ENCODE measurements at places on chromosomes 11 and 22.

DNA sequence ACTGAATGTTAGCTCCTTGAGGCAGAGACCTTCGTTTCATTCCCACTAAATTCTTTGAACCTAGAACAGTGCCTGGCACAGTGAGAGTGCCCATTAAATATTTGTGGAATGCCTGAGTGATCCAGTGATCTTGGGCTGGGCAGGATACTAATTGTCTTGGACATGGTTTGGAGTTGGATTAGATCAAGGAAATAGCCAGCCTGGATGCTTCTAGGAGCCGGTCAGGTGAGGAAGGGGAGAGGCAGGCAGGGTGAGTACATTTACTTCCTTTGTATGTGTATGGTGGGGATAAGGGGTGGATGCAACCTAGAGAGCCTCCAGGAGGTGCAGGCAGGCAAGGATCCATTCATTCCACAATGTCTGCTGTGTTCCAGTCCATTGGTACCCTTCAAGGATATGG, 3.6 kb downstream of the SREBF2 start:
- DNase-seq = no peak

GRCh38 chr11:44684859-44685281, 41.9 kb upstream of the TSPAN18 start:
- DNase-seq = no peak

- DNase-seq = no peak
Measured at GRCh38 chr11:61164606-61165424, 3.6 kb upstream of the VPS37C start.

DNA sequence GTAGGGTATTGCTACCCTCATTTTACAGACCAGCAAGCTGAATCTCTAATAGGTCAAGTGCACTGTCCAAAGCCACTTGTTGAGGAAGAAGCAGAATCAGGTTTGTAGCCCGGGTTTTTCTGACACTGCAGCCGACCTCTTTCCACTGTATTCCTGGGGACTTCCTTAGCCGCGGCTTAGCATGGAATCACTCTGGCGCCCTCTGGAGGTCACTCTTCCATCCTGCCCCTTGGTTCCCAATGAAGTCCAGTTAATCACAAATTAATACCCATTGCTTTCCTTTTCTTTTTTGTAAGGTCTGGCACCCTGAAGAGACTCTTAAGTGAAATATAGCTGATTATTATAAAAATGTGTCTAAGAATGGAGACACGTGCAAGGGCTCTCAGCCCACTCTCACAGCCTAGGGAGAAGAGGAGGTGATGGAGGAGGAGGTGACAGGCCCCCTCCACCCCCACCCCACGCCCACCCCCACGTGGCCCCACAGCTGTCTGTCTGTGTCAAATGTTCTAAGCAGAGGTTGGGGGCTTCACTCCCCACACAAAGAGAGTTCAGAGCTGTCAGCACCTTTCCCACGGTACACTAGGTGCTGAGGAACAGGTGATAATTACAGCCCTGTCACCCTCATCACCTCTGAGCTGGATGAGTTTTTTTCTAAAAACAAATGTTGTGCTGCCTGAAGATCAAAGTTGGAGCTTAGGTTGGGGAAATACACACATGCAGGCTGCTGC, 57.7 kb upstream of the DRD2 start:
- DNase-seq = peak; percentile 14

DNA sequence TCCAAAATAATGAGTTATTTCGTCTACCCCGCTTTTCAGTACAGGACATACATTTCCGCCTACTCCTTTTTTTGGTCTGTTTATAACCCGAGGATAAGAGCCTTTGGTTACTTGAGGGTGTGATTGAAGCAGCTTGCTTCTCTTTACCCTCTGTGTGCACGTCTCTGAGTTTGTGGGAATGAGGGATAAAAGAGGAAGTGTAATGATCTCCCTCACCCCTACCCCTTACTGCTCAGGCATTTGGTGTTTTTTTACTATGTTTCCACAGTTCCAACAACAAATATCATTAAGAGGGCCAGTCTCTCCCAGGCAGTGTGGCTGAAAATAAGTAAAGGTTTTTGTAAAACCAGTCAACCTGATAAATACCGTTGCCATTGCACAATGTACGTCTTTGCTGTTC, 83.2 kb upstream of the GAL start:
- DNase-seq = no peak

DNA sequence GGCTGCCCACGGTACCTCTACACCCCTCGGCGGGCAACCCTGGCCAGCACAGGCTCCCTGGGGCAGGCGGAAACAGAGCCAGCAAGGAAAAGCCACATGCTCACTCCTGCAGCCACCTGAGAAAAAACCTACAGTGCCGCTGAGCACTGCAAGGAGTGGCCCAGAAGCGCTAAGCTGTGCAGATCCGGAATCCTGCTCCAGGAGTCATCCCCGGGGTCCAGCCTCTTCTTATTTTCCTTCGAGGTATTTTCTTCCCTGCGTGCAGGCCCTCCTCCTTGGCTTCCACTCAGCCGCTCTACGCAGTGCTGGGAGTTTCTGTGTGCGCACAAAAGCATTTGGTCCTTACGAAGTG, 81.0 kb downstream of the TRMU start:
- no peak for DNase-seq

- no peak for DNase-seq
Measured at GRCh38 chr22:31244943-31245451, 32.9 kb downstream of the LIMK2 start.

DNA sequence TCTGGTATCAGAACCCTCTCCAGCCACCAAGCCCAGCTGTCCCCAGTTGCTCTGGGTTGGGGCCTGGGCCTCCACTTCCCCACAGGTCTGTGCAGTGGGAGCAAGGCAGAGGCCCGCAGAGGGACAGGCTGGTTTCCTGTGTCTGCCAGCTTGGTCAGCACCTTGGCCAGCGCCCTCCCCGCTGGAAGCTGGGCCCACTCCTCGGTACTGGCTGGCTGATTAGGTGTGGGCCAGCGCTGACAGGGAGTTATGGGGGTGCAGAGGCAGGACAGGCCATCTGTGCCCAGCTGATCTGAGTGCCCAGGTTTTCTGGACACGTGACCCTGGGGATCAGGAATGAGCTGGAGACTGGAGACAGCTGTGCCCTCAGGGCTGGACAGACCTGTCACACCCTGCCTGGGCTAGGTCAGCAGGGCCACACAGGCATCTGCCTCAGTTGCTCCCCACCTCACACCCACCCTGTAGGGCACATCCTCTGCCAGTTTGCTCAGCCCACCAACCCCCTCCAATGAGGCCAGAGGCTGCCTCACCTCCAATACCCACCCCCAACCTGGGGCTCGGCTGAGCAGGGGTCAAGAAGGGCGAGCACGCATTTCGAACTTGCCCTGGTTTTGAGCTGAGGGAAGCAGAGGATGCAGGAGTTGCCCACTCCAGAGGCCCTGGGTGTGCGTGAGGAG, 175.3 kb downstream of the IGLL1 start:
- no peak for DNase-seq

- DNase-seq = no peak
Measured at GRCh38 chr11:75896843-75897419, 81.9 kb downstream of the UVRAG start.

- DNase-seq = no peak
Measured at GRCh38 chr22:39927544-39927943, 26.7 kb downstream of the GRAP2 start.
